T-cell (primary cell): ENCODE measurements at places on chromosomes 2 and 18. TPM values are rescaled to one million over a fixed set of nuclear protein-coding genes. Genes with fewer than 3 reads are reported as not detected.

Gene MARCHF4
- not detected for total RNA-seq

Gene CYRIA
- 2.1 TPM for total RNA-seq

Gene TMEM169
- 1.8 TPM for total RNA-seq

GRCh38 chr2:85926931-85927661, 38.3 kb upstream of the ST3GAL5 start:
- DNase-seq: no peak
- H3K36me3 ChIP-seq: no peaks in the 10 kb centered on the region
- H3K27me3 ChIP-seq: peaks cover 7% of the 10 kb centered on the region
- H3K4me3 ChIP-seq: no peak overlapping the region

Gene ANKRD53
- total RNA-seq: not detected
